Activated T-cell treated with anti-CD3 and anti-CD28 coated beads, Interleukin-2, amount 50 U/mL, for 1 hour (primary cell): ENCODE measurements at places on chromosomes 6 and 20.

DNA sequence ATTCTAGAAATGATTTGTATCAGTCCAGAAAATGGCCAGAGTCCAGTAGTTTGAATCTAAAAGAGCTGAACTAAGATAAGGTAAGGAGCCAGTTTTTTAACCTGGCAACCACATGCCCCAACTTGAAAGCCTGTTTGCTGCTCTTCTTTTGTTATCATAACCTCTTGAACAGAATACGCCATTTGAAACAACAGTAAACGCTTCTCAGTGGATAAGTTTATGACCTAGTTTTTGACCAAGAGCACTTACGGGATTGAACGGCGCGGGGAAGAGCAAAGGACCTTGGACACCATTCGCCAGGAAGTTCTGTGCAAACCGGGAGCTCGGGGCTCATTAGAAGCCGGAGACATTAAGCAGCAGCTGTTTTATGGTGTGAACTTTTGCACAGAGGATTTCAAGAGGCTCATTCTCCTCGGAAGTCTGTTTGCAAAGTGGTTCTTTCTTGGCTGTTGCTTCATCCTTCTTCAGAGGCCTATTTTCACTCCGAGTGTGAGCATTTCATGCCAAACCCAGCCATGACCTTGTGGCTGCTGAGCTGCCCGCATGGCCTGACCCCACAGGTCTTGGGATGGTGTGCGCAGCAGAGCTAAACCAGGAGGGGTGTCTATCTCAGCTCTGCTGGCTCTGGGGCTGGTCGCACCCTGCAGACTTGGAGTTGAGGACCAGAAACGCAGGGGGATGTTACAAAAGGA lies 215.1 kb downstream of the SOX4 start:
- DNase-seq = no peak

- no peak for DNase-seq
Measured at GRCh38 chr6:167129562-167129961, 6.7 kb downstream of the CCR6 start.

- DNase-seq = no peak
Measured at GRCh38 chr20:21739161-21739560, 33.7 kb downstream of the PAX1 start.

- no peak for DNase-seq
Measured at GRCh38 chr6:107330168-107330567, 129.2 kb downstream of the PDSS2 start.

GRCh38 chr20:13494019-13494418 lies 144.7 kb downstream of the TASP1 start:
- no peak for DNase-seq

- DNase-seq = no peak
Measured at GRCh38 chr6:18388271-18388670, 1.1 kb downstream of the RNF144B start.

DNA sequence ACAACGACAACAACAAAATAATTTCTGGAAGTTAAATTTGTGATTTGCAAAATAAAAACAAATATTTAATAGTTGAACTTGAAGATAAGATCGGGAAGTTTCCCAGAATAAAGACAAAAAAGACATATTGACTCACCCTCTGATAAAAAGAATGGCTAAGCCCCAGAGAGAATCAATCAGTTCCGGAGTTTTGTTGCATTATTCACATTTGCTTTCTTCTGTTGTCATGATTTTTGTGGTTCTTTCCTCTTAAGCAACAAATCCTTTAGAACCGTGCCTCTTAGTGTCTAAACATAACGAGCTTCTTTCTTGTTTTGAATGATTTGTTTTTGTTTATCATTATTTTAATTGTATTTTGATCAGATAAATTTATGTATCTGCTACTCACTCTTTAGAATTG lies 337.7 kb upstream of the PRND start:
- no peak for DNase-seq

DNA sequence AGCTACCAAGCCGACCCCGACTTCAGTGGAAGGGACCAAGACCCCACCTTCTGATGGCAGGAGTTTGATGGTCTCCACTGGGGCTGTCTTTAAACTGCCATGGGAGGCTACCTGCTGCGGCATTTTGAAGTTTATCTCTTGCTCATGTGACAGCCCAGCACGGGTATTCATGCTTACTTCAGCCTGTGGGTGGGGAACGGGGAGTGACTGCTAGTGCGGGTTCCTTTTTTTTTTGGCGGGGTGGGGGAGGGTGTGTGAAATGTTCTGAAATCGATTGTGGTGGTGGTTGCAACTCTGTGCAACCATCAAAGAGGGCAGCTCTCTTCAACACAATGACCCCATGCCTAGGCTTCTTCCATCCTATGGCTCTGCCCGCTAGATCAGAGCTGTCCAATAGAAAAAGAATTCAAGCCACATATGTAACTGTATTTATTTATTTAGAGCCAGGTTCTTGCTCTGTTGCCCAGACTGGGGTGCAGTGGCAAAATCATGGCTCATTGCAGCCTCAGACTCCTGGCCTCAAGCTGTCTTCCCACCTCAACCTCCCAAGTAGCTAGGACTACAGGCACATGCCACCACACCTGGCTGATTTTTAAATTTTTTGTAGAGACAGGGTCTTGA lies 53.7 kb downstream of the PPP1R16B start:
- no peak for DNase-seq

GRCh38 chr6:12051861-12052368 lies 39.8 kb downstream of the HIVEP1 start:
- no peak for DNase-seq

GRCh38 chr6:6080975-6081374 lies 74.2 kb upstream of the NRN1 start:
- DNase-seq = no peak
